ENCODE measurements at places on chromosomes 2 and 18.

- DNase-seq = no peak
These were observed 3.5 kb downstream of the TEX261 start for GRCh38 chr2:70991142-70991541.

GRCh38 chr2:134410831-134411231 lies 157.0 kb downstream of the MGAT5 start:
- no peak for DNase-seq

DNA sequence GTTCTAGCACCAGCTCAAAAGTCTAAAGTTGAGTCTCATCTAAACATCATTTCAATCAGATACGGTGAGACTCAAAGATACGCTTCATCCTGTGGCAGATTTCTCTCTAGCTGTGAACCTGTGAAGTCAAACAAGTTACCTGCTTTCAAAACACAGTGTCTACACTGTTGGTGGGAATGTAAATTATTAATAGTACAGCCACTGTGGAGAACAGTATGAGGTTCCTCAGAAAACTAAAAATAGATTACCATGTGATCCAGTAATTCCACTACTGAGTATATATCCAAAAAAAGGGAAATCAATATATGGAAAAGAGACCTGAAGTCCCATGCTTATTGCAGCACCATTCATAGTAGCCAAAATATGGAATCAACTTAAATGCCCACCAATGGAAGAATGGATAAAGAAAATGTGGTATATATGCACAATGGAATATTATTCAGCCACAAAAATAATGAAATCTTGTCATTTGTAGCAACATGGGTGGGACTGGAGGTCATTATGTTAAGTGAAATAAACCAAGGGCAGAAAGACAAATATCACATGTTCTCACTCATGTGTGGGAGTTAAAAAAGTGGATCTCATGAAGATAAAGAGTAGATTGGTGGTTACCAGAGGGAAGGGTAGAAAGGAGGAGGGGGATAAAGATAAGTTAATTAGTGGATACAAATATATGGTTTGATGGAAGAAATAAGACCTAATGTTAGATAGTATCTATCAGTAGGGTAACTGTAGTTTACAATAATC lies 11.7 kb downstream of the UBR3 start:
- no peak for DNase-seq

GRCh38 chr18:8351161-8351560 lies 258.1 kb upstream of the RAB12 start:
- DNase-seq = no peak

- no peak for DNase-seq
These were observed 26.2 kb downstream of the INHBB start for GRCh38 chr2:120371969-120372625.

DNA sequence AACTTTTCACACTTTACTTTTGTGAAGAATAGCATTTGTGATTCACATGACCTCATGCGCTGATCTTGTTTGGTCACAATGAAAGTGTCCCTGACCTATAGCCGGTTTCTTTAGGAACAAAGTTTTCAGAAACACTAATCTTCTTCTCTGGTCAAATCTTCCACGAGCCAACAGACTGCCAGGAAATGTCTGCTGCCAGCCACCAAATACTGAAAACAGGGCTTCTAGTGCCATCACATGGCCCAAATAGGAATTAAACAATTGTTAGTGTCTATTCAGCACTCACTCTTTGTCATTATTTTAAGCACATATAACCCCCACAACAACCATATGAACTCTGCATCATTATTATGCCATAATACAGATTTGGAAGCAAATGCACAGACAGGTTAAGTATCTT lies 286.5 kb upstream of the SYT4 start:
- DNase-seq = peak; percentile 61

GRCh38 chr18:7259475-7259874 lies 28.6 kb downstream of the LRRC30 start:
- DNase-seq = peak; percentile 66

DNA sequence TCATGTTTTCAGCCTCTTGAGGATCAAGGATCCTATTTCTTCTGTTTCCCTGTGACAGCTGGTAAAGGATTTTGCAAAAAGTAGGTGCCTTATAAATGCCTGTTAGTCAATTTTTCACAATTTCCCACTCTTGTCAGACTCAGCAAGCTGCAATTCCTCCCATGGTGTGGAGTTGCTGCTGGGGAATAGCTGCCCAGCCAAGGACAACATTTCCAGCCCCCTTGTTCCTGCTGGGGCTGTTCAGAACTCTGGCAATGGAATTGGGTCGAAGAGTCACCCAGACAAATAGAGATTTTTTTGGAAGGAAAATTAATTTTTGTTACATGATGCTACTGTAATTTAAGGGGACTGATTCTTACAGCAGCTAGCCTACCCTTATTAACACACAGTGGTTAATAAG lies 43.7 kb downstream of the FSHR start:
- no peak for DNase-seq

GRCh38 chr18:22275706-22276333 lies 106.4 kb downstream of the GATA6 start:
- DNase-seq = no peak

DNA sequence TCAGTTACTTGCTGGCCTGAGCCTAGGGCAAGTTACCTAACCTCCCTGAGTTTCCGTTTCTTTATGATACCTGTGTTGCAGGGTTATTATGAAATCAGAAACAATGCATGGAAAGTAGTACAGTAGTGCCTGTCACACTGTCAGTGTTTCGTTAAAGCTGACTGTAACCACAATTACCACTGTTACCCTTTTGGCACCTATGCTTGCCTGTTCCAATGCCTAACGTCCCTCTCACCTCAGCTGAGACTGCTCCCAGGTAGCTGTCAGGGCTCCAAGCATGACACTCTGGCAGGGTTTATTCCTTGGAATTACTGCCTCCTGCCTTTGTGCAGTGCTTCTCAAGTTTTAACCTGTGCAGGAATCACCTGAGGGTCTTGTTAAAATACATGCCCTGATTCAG lies 135.2 kb upstream of the RBMS1 start:
- DNase-seq = no peak

DNA sequence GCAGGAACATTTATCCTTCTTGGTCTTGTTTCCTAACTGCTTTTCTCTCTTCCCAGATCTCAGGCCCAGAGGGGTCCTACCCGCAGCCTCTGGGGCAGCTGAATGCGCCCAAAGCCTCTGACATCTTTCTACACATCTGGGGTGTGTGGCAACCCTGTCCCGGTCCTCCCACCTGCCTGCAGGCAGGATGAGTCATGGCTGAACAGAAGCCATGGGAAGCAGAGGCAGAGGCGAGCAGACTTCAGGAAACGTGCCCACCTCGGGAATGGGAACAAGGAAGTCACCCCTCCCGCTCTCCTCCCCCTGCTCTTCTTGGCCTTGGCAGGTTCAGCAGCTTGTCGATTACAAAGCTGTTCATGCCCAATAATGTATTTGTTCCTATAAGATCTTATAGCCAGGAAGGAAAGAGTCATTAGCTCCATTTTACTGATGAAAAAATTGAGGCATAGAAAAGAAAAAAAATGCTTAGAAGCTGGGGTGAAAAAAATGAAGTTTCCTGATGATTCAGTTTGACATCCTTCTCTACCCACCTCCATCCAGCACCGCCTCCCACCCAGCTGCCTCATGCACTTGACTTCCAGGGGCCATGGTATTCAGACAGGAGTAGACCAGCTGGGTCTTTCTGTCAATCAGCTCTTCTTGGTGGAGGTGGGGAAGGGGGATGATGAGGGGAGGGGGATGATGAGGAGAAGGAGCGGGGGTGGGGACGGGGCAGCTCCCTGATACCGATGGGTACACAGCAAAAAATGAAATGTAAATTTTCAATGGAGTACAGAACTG lies 10.4 kb upstream of the KCNF1 start:
- no peak for DNase-seq

DNA sequence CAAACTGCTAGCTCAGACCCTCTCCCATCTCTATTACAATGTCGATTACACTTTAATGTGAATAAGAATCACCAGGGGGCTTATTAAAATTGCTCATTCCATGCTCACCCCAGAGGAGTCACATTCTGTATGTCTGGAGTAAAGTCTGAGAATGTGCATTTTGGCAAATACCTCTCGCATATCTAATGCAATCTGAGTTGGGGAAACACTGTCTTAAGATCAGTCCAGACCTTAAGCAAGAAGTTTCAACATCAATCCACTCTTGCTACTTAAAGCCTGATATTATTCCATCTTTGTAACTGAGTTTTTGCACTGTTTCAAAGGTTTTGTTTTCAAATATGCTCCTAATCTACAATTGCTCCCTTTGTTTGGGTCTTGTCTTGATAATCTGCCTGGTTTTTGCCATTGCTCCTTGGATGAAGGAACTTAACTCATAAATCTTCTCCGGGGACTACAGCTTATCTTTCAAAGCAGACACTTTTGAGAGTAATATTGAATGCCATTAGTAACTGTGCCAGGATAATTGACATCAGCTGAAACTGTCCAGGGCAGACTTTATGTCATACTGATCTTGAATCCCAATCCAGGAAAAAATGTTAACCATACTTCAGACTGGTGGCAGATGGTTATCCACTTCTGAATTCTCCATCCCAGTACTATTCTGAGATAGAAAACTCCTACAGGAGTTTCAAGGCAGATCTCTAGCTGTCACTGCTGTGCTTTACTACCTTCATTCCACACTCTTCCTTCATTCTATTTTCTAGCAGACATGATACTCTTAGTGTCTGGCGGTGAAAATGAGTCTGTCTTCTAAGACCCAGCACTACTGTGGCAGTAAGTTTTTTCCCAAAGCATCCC lies 200.9 kb downstream of the ERBB4 start:
- DNase-seq = no peak

DNA sequence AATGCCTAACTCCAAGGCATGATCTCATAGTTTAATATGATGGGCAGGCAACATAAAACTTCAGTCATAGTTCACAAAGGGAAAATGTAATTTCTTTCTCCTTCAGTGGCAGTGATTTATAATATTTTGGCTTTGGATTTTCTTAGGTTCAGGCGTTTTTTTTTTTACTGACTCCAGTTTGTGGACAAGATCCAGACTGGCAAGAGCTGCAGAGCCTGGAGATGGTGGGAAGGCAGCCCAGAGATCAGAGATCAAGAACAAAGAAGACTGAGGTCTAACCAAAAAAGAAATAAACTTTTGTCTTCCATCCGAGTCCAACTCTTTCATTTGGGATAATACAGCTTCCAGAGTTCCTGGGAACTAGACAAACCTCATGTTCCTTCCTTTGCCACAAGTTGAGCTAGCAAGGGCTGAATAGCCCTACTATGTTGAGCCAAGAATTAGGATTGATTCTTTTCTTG lies 215.3 kb upstream of the SETBP1 start:
- no peak for DNase-seq

DNA sequence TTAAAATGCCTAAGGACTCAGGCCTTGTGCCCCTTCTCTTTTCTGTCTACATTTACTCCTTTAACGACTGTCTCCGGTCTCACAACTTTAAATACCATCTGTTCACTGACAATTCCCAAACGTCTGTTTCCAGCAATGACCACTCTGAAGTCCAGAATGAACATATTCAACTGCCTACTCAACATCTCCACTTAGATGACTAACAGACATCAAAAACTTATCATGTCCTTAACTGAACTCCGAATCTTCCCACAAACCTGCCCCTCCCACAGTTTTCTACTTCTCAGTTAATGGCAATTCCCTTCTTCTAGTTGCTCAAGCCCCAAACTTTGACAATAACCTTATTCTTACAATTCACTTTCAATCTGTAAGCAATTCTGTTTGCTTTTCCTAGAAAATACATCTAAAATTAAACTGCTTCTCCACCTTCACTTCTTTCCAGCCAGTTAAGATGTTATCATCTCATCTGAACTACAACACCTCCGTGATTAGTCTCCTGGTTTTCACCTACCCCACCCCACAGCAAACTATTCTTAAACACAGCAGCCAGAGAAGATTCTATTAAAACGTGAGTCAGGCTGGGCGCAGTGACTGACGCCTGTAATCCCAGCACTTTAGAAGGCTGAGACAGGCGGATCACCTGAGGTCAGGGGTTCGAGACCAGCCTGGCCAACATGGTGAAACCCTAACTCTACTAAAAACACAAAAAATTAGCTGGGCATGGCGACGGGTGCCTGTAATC lies 2.8 kb downstream of the C1D start:
- no peak for DNase-seq

- no peak for DNase-seq
These were observed 162.4 kb upstream of the NABP1 start for GRCh38 chr2:191515551-191515950.

DNA sequence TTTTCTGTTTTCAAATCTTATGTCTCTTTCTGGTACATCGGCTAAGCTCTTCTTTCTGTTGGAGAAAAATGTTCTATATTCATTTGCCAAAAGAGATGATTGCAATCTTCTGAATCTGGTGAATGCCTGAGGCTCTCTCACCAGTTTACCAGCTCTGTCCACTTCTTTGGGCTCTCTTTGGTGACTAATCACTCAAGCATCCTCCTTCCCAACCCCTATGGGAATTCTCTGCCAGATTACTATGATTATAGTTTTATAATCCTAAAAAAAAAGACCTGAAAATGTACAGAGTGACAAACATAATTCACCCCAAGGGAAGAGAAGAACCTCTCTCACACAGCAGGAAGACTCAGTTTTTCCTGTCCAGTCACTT lies 187.3 kb downstream of the CAMKMT start:
- no peak for DNase-seq

GRCh38 chr2:39679805-39680204 lies 14.1 kb downstream of the TMEM178A start:
- DNase-seq = no peak

GRCh38 chr2:44170311-44170717 lies 1.6 kb downstream of the PPM1B start:
- no peak for DNase-seq

- DNase-seq = no peak
These were observed 1.3 kb upstream of the SCYGR3 start for GRCh38 chr2:227615906-227616305.

- DNase-seq = no peak
These were observed 264.0 kb downstream of the LRATD1 start for GRCh38 chr2:14896330-14897030.

DNA sequence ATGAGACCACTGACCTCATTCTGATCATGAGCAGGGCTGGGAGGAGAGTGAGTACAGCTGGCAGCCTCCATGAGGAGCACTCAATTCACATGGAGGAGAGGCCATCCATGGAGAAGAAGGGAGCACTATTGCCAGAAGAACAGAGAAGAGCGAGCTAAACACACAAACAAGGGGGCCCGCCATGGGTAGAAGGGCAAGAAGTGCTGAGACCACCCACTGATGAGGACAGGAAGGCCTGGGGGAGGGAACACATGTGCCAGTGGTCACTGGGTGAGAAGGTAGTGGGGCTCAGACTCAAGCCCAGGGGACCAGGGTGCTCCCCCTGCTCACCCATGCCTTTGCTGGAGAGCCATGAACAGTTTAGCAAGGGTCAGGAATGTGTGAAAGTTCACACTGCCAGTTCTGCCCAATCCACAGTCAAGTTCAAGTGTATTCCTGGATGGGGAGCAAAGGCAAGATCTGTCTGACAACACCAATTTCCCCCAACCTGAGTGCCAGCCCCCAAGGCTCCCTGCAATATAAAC lies 57.7 kb downstream of the TTC32 start:
- DNase-seq = no peak

DNA sequence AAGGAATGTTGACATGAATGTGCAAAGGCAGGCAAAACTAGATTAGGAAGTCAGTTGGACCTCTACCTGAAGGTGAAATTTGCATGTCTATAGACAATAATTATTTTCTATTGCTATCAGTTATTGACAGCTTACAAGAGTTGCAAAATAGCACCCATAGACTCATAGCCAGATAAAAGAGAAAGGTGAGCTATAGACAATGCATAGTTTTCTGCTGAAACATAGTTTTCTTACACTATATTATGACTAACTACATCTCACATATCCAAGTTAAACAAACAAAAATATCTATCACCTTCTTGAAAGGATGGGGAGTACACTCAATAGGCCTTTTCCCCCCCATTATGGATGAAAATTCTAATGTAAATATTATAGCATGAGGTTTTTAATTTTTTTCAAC lies 305.0 kb downstream of the PTH2R start:
- DNase-seq = no peak
